ENCODE measurements at places on chromosomes 6 and 20.

- DNase-seq, result peak; percentile 55
Observed at GRCh38 chr6:16849988-16850680, 88.9 kb upstream of the ATXN1 start.

DNA sequence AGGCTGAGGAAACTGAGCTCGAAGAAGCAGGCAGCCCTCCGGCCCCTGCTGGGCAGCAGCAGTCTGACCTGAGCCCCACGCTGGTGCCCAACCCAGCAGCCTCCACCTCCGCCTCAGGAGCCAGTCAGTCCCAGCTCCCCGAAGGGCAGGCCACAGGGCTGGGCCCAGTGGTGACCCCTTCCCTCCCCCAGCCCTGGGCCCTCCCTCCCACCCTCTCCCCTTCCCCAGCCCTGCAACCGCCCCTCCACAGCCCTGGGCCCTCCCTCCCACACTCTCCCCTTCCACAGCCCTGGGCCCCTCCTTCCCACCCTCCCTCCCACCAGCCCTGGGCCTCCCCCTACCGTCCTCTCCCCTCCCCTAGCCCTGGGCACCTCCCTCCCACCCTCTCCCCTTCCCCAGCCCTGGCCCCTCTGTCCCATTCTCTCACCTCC is 115.0 kb downstream of the TAF4 start:
- no peak for DNase-seq

DNA sequence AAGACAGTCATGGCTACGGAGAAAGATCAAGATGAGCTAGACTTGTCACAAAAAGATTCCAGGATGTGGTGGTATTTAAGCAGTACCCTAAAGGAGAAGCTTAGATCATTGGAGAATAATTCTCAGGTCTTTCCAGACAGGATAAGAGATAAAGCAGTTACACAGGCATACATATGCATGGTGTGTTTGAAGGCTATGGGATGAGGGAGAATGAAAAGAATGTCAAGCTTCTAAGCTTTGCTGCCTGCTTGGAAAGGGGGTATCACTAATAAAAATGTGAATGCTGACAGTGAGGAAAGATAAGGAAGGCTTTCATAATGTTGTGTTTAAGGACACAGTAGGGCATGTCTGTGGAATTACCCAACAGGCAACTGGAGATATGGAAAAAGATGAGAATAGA is 28.1 kb downstream of the RWDD2A start:
- no peak for DNase-seq

- no peak for DNase-seq
Observed at GRCh38 chr6:34555328-34555727, 801 bp downstream of the SPDEF start.

- DNase-seq, result no peak
Observed at GRCh38 chr6:2870046-2870636, 28.5 kb upstream of the SERPINB1 start.

DNA sequence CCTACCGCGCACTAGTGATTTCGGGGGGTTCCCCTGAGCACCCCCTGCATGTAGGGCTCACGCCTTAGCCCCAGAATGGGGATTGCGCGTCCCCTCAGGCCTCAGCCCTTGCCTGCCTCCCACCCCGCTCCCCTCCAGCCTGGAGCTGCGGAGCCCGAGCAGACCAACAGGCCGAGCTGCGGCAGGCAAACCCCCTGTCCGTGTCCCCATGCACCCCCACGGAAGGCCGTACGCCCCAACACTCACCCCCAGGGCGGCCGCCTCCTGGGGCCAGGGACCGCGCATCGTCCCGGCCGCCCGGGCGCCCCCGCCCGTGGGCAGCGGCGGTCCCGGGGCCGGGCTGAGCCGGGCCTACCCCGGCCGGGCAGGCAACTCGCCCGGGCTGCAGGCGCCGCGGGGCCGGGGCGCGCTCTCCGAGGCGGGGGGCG is 1.2 kb upstream of the KCNB1 start:
- no peak for DNase-seq

DNA sequence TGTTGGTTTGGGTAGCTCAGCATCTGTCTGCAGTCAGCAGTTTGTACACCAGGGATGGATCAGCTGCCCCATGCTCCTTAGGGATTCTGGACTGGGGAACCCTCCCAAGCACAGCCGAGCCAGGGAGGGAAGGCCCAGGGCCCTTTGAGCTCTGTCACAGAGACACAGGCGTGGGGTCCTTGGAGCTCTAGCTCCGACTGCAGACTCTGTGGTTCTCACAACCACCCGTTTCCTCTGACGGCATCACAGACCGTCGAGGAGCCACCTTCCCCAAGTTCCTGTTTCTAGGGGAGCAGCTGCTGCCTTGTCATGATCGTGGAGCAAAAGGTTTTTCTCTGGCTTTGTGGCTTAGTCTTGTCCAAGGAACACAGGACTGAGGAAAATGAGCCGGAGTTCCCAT is at the start of gene SLA2:
Gene SLA2, minus strand, starts transcription at position 199 of the 400 bp plus-strand sequence. CDS start 4,861 bp downstream, outside the sequence.
- DNase-seq, result no peak

GRCh38 chr20:20956513-20956931 is 149.6 kb downstream of the LINC00237 start:
- DNase-seq, result no peak

DNA sequence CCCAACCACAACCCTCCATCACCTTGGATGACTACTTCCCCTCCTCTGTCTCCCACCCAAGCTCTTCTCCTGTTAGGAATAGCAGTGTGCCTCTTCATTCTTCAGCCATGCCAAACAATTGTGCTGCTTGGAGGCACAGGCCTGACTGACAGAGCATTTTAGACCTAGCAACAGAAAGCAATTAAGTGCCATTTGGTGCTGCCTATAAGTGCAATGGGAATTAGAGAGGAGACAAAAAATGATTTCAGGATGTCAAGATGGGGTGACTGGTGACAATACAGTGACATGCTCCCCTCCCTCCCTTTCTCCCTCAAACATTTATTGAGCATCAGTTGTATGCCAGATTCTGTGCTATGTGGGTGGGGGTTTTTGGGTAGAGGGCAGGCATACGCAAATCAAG is 322.6 kb upstream of the MOCS1 start:
- DNase-seq, result no peak

- peak; percentile 23 for DNase-seq
Observed at GRCh38 chr6:89475634-89476033, 42.7 kb downstream of the ANKRD6 start.

DNA sequence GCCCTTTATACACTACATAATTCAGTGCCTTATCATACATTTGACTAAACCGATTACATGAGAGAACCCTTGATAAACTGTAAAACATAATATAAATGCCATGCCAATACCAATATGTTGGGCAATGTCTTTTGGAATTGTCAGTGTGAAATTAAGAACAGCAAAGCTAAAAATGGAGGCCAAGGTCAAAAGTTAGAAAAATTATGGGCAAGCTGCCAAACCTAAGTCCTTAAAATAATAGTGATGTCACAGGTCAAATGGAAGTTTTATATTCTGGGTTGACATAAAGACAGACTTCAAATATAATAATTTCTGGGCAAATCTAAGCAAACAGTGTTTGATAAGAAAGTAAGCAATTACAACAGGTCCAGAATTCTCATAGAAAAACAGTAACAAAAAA is 696.7 kb downstream of the RNF144B start:
- DNase-seq, result no peak

DNA sequence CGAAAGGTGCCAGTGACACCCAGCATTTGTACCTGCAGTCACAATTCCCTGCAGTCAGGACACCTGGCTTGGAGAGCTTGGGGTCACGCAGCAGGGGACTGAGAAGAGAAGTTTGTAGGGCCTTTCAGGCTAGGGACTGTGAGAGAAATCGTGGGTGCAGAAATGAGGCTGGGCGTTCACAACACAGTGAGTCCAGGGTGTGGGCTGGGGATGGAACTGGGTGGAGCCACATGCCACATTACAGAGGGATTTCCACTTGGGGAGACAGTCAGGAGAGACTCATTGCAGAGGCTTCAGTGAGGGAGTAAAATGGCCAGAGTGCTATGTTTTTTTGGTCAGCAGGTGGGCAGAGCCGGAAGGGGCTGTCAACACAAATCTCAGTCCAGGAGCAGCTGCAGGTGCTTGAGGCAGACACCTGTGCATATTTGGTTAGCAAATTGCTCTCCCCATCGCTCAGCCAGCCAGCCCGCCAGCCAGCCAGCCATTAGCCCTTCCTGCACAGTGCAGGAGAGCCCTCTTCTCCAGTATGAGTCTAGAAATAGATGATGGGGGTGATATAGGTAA is 7.4 kb downstream of the ITPR3 start:
- DNase-seq, result no peak

DNA sequence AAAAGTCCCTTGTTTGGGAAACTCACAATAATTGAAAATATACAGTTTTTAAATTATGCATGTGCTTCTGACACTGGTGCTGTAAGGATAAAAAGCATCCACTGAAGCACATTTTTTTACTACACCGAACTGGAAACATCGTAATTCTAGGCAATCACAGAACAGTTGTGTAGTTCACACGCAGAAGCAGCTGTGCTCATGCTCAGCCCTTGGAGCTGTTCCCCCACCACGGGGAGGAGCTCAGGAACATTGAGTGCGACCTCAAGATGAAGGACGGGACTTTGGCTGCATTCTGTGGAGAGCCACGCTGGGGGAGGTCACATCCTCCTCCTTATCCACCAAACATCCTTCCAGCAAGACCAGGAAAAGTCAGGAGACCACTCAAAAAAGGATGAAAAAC is 466.3 kb upstream of the CDH4 start:
- DNase-seq, result no peak

- DNase-seq, result no peak
Observed at GRCh38 chr20:50874111-50874757, 57.0 kb downstream of the ADNP start.

DNA sequence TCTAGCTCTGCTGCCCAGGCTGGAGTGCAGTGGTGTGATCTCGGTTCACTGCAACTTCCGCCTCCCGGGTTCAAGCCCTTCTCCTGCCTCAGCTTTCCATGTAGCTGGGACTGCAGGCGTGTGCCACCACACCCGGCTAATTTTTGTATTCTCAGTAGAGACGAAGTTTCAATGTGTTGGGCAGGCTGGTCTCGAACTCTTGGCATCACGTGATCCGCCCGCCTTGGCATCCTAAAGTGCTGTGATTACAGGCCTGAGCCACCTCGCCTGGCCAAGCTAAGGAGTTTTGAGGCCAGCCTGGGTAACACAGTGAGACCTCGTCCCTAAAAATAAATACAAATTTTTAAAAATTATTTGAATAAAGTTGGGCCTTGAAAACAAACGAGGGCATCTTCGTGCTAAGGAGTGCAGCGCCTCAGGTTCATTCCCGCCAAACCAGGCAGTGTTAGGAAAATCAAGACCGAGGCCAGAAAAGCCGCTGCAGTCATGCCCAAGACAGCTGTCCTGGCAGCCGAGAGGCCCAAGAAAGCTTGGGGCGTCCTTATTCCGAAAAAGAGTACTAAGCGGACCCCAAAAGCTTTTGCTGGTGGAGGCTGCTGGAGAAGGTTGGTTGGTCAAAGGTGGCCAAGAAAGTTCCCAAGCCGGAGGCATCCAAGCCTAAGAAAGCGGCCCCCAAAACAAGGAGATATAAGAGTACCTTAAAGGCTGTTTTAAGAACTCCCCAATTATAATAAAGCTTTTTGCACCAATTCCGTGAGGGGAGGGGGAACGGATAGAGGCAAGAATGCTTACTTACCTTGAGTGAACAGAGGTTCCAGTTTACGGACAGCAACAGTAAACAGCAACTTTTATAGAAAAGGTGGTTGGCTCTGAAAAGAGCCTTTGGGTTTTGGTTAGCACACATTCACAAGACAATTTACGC is 109.0 kb downstream of the HFE start:
- peak; percentile 58 for DNase-seq

GRCh38 chr6:21102624-21103023 is 490.9 kb upstream of the SOX4 start:
- no peak for DNase-seq

GRCh38 chr6:44005507-44005903 is 121.7 kb downstream of the MRPL14 start:
- no peak for DNase-seq

GRCh38 chr6:1285956-1286355 is 25.9 kb upstream of the FOXQ1 start:
- DNase-seq, result peak; percentile 88
